ENCODE measurements at places on chromosomes 2 and 18. TPM values are rescaled to one million over a fixed set of nuclear protein-coding genes. Genes with fewer than 3 reads are reported as not detected.

SNORC gene
- total RNA-seq, result 1.2 TPM

DNA sequence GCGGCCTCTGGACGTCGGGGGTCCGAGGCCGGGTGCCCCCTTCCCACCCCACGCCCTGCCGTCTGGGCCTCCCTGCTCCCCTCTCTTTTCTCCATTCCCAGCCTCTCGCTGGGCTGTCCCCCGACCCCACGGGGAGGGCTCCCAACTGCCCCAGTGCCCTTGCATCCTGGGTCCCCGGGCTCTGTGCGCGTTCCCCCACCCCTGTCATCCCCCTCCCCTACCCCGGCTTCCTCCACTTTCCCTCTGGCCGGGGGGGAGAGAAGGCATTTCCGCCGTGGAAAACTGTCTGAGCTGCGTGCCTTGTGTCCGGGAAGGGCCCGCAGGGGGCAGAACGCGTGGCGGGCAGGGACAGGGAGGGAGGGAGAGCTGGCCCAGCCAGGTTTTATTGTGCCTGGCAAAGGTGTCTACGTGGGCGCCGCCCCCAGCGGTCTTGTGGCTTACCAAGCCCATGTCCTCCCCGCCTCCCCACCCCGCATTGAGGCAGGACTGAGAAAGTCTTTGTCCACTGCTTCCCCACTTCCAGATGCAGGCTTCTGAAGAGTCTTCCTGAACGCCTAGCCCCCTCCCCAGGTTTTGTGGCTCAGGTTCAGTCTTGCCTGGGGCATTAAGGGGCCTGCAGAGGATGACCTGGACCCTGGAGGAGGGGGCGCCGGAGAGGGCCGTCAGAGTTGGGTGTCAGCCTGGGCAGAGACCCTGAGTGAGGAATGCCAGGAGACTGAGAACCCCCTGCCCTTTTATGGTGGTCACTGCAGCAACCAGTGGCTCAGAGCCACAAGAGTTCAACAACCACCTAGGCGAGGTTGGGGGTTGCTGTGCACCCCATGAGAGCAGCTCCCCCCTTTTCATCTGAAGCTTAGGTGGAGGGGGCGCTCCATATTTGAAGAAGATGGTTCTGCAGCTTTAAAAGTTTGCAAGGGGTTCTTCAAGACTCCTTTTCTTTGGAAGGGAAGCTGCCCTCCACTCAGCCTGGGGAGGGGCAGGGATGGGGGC lies 1.3 kb downstream of the ITM2C start:
- H3K27me3 ChIP-seq, result peaks cover 48% of the 10 kb centered on the region
- H3K4me3 ChIP-seq, result peak overlapping the region; percentile 83

- H3K27me3 ChIP-seq, result no peaks in the 10 kb centered on the region
- no peak for DNase-seq
- peaks cover 5% of the 10 kb centered on the region for H3K4me1 ChIP-seq
Measured at GRCh38 chr2:189086710-189087109, 92.9 kb downstream of the COL5A2 start.

LTBP1 gene
- 0.14 TPM for total RNA-seq

DNA sequence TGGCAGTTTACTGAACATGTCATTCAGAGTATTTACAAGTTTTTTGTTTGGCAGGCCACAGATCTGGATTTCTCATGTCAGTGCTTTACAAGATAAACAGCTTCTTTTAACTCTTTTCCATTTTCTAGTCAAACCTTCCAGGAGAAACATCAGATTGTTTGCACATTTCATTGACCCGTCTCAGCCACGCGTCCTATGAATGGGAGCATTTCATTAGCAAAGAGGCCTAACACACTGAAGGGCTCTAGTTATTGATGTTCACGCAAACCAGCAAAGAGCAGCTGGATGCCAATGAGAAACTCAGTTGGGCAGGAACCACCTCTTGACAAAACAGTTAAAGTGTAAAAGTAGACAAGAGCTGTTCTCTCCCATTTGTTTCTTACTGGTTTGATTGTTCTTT lies 29.2 kb upstream of the MFF start:
- no peaks in the 10 kb centered on the region for H3K36me3 ChIP-seq
- H3K27me3 ChIP-seq, result no peaks in the 10 kb centered on the region
- peaks cover 2% of the 10 kb centered on the region for H3K4me1 ChIP-seq
- no peak overlapping the region for H3K4me3 ChIP-seq
- no peak overlapping the region for H3K27ac ChIP-seq

PSD4 gene
- 278 TPM for total RNA-seq

Data from activated CD4-positive, alpha-beta T cell treated with anti-CD3 and anti-CD28 coated beads, Interleukin-2, amount 10 ng/mL, durations not matched to agents 24 days and 14 days (primary cell).